DMS79 treated with DMSO at 0.1 percent for 48 hours (cell line): ENCODE measurements at places on chromosomes 2 and 18.
A peak's percentile ranks its signal among the peaks of the same experiment; 100 is the strongest.

GRCh38 chr2:37307500-37307899 lies 17.1 kb downstream of the PRKD3 start:
- no peak for DNase-seq

DNA sequence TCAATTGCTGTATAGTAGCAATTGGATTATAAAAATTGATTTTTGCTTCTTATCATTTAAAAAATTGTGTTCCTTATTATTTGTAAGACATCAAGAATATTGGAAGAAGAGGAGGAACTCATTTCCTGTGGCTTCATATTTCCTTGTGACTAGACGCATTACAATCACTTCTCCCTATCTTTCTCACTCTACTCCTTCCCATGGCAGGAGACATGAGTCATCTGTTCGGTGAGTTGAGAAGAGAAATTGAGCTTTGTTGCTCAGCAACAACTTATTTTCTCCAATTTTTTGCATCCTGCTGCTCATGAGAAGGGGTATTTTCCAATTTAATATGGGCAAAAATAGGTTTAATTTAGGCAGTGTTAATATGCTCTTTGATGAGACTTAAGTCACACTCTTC lies 1783.9 kb downstream of the SUCLG1 start:
- no peak for DNase-seq

DNA sequence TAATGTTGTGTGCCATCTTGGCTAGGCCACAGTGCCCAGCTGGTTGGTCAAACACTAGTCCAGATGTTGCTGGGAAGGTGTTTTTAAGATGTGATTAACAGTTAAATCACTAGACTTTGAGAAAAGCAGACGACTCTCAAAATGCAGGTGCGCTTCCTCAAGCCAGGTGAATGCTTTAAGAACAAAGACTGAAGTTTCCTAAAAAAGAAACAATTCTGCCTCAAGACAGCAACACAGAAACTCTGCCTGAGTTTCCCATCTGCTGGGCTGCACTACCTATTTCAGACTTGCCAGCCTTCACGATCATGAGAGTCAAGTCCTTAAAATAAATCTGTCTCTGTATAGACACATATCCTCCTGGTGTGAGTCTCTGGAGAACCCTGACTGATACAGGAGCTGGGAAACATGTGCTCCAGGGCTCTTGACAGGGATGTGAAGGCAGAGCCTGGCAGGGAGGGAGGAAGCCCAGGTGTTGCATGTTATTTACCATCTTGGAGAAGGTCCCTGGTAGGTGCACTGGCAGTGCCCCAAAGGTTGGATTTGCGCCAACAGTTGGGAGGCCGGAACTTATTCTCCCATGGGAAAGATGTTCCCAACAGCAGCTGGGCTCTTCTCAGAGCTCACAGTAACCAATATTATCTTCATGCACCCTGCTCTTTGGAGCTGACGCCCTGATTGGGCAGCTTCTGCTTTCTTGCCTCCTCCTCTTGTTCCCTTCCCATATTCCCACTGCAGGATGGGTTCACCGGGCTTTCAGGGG lies 43.9 kb downstream of the ST6GAL2 start:
- DNase-seq, result peak; percentile 50

DNA sequence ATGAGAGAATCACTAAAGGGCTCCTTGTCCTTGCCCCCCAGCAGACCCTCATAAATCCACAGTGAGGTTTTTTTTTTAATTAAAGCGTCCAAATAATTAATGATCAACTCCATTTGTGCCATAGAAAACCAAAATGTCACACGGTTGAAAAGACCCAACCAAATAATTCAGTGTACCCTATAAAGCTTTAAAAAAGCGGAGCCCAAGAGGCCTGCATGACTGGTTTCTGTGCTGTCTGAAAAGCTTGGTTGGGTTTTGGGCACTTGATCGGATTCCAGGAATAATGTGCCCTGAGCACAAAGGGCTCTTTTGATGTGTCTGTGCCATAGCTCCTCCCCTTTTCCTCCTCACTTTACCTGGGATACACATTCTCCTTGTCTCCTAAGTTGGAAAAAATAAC lies 523.2 kb downstream of the TNS1 start:
- no peak for DNase-seq

- no peak for DNase-seq
Observed at GRCh38 chr2:126995621-126996377, 97.1 kb downstream of the TEX51 start.
